ENCODE measurements at places on chromosomes 11 and 22.

GRCh38 chr11:115242982-115243381, 261.2 kb downstream of the CADM1 start:
- DNase-seq, result no peak

DNA sequence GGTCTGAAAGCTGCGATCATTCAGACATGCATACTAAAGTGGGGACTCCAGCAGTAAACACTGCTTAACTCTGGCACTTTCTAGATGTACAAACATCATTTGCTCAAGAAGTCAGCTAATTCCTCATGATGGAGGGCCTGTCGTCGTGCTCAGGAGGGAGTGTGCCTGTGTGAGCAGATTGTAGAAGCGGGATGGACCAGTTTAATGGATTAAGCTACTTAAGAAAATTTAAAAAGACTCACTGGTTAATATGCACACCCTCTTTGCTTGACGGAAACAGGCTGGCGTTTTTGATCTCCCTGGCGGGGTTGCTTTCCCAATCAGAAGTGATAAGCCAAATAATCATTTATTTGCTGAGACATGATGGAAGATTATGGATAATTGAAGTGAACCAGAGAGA, 79.0 kb downstream of the LDLRAD3 start:
- DNase-seq, result no peak

DNA sequence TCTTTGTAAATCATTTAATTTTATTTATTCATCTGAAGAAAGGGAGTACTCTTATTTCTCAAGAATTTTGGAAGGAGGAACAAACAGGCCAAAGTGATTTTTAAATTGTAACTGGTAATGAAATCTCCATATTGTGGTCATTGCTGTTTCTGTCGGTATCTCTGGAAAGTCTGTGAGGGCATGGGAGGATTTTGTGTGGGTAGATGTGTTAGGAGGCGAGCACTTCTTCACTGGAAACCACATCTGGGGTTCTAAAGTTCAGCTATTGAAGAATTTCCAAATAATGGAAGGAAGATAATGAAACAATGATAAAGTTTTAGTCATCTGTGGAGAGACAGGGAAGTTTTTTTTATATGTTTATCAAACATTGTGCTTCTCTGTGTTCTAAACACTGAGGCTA, 6.6 kb downstream of the TRIM34 start:
- no peak for DNase-seq

GRCh38 chr22:30875481-30876215, 92.9 kb downstream of the MORC2 start:
- no peak for DNase-seq

- DNase-seq, result no peak
Measured at GRCh38 chr11:47035108-47035507, 98.5 kb downstream of the CSTPP1 start.

DNA sequence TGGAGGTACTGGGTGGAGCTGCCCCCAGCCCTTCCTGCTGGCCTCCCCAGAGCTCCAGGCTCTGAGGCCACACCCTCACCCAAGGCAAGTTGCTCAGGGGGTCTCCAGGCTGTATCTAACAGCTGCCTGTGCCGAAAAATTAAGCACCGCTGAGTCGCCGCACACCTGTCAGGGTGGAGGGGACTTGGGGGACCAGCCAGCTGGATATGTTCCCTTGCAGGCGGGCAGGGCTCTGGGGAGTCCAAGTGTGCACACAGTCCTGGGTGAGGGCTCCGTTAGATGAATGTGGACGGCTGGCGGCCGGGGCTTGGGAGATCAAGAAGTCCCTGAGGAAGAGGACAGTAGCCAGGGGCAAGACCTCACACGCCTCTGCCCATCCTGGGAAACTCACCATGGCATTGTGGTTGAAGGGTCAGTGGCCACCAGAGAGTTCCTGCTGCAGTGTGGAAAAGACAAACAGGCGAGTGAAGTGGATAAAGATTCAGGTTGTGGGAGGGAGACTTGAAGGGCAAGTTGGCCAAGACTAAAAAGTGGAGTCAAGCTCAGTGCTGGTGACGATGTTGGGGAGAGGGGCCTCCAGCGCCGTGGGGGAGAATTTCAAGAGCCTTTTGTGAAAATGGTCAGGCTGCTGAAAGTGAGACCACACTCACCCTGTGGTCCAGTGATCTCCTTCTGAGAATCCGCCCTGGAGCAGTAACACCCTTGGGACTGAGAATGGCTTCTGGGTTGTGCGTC, 69.6 kb downstream of the CDKN1C start:
- no peak for DNase-seq

- DNase-seq, result peak; percentile 5
Measured at GRCh38 chr22:39932918-39933649, 27.1 kb upstream of the TMA7B start.

DNA sequence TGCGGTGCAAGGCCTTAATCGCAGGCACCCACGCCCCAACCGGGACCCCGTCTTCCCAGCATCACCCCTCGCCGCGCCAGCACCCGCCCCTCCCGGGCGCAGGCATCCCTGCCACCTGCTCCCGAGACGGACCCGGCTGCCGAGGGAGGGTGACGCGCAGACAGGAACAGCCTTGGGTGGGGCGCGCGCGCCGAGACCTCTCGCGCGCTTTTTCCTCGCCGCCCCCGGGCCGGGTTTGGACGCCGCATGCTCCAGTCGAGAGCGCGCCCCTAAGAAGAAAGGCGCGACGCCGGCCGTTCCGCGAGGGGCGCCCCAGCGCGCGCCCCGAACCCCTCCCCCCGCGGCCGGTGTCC, 504 bp downstream of the CFL1 start:
- no peak for DNase-seq

- no peak for DNase-seq
Measured at GRCh38 chr11:109512680-109513079, 90.7 kb downstream of the C11orf87 start.

- no peak for DNase-seq
Measured at GRCh38 chr11:36748836-36749235, 150.8 kb upstream of the RAG2 start.

DNA sequence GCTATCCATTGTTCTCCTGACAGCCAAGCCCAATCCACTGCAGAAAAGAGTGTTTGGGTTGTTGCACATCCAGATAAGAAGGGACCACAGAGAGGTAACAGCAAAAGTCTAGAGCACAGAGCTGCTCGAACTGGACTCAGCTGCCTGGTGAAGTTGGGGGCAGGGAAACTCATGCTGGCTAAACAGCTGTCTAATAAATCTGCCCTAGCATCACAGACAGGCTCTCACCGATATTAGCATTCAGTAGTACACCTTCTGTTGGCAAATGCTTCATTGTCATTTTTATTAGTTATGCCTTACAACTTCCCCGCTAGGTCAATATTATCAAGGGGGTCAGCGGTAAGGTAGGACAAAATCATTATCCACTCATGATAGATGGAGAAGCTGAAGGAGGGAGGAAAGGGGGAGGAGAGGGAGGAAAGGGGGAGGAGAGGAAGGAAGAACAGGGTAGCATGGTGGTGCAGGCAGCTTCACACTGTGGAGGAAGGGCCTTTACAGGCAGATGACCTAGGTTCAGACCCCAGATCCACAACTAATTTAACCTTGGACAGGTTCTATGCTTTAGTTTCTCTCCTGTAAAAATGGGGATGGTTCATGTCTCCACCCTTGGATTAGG, 102.7 kb downstream of the LARGE1 start:
- DNase-seq, result no peak

GRCh38 chr22:46696614-46697013, 41.4 kb downstream of the CERK start:
- DNase-seq, result no peak

DNA sequence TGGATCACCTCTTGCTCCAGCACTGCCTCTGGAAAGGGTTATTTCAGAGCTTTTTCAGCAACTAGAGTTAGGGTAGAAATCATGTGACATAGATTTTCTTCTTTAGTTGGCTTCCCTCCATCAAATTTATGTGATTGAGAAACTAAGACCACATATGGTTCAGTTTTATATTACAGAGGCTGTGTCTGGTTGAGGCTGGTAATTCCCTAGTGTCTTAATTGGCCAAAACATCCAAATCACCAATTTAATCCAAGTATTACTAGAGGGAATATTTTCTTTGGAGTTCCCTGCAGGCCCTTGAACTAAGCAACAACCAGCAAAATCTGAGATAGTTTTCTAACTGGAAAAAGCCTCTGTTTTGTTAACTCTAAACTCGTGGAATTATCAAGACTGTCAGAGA, 136.3 kb downstream of the ARHGAP42 start:
- no peak for DNase-seq

GRCh38 chr11:9273376-9274336, 8.5 kb upstream of the DENND5A start:
- DNase-seq, result peak; percentile 21

DNA sequence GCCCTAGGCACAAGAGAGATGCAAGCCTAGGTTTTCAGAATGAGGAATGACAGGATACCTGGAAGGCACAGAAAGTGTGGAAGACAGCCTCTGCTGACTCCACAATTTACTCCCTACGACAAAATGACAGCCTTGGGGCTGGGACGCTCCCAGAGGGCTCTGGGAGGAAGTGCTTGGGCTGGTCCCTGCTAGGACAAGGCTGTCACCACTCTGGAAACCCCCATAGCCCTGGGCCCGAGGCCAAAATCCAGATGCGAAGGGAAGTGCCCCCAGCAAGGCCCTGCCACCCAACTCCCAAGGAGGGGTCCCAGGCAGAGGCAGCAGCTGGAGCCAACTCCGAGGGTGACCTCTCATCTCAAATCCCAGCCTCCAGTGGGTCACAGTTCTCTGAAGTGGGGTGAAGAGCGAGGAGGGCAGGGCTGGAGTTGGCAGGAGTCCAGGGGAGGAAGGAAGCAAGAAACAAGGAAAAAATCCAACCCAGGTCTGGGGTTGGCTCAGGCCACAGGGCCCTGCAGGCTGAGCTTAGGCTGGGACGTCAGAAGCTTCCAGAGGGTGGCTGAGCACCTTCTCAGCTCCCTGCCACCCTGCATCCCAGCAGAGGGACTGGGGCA, 6.3 kb upstream of the CDC42EP2 start:
- no peak for DNase-seq

- no peak for DNase-seq
Measured at GRCh38 chr22:41848468-41848867, 15.6 kb downstream of the SREBF2 start.

- no peak for DNase-seq
Measured at GRCh38 chr11:46234311-46234710, 43.2 kb upstream of the CREB3L1 start.

DNA sequence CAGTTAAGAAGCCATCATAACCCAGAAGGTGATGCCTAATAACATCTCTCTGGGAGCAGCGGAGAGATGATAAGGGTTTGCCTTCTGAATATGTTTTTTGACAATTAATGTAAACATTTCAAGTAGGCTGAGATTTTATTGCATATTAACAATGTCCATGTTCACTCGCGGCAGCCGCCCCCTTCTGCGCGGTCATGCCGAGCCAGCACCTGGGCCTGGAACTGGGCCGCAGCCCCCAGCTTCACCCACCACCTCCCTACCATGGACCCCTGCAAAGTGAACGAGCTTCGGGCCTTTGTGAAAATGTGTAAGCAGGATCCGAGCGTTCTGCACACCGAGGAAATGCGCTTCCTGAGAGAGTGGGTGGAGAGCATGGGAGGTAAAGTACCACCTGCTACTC, 4.3 kb upstream of the SAA1 start:
- no peak for DNase-seq

GRCh38 chr22:42511401-42511891, 8.2 kb downstream of the RRP7A start:
- no peak for DNase-seq

- DNase-seq, result peak; percentile 69
Measured at GRCh38 chr11:94201004-94201465, 72.4 kb downstream of the PANX1 start.

- no peak for DNase-seq
Measured at GRCh38 chr22:47736186-47737034, 974.0 kb downstream of the TBC1D22A start.

DNA sequence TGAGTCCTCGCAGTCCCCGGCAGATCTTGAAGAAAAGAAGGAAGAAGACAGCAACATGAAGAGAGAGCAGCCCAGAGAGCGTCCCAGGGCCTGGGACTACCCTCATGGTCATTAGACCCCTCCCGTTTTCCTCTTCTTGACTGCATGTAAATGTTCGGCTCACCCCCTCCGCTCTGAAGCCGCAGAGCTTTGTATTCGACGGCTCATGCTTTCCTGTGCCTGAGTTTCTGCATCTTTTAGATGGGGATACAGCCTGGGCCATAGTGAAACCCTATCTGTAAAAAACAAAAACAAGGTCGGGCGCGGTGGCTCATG, 7.7 kb downstream of the USP18 start:
- no peak for DNase-seq

- DNase-seq, result peak; percentile 67
Measured at GRCh38 chr11:9821008-9821752, 157.3 kb downstream of the SWAP70 start.

- peak; percentile 93 for DNase-seq
Measured at GRCh38 chr11:128653801-128654231, 40.1 kb upstream of the FLI1 start.

All from fibroblast of skin of back (primary cell).